ENCODE measurements at places on chromosomes 16 and 17.

- DNase-seq: no peak
Observed at GRCh38 chr17:29412780-29413565, 22.8 kb downstream of the TAOK1 start.

DNA sequence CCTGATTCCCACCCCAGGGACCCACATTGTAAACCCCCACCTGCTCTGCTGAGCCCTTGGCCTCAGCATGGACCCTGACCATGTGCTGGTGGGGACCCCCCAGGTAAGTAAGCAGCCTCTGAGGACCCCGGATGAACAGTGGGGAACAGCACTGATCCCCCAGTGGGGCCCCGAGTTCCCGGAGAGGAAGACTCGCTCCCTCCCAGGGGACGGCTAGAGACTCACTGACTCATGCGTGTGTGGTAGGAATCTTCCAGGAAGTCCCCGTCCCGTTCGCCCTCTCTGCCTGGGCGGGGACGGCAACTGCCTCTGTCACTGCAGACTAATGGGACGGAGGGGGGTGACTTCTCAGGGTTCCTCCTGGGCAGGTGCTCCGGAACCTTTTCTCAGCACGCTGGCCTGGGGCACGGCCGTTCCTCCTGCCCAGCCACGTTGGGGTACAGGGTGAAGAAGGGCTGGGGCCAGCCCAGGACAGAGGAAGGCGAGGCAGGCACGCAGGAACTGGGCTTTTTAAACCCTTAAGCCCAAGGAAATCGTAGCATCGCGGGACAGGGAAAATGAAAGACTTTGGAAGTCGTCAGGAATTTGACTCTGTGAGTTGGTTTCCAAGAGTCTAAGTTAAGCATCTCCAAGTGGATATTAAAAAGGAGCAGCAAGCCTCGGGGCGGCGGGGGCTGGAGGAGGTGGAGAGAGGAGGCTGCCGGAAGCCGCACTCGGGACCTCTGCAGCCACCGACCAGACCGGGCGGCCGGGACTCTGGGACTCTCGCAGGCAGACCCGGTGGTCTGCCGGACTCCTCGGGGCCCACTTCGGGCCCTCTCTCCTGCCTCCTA is 178.7 kb downstream of the SEC14L1 start:
- peak; percentile 56 for DNase-seq

- no peak for DNase-seq
Observed at GRCh38 chr16:11020792-11021551, 76.6 kb downstream of the CLEC16A start.

GRCh38 chr17:49635121-49635520 is 42.8 kb downstream of the SPOP start:
- no peak for DNase-seq

DNA sequence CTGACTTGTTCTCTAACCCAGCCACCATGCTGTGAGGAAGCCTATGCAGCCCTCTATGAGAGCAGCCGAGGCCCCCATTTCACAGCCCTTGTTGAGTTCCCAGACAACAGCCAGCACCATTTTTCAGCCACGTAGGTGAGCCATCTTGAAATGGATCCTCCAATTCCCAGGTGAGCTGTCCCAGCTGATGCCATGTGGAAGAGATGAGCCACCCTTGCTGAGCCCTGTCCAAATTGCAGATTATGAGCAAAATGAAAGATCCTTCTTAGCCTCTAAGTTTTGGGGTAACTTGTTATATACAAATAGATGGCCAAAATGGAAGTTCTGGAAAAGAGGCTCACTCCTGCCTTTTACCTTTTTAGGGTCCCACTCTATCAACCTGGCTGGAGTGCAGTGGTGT is 25.7 kb upstream of the TIMP2 start:
- no peak for DNase-seq

DNA sequence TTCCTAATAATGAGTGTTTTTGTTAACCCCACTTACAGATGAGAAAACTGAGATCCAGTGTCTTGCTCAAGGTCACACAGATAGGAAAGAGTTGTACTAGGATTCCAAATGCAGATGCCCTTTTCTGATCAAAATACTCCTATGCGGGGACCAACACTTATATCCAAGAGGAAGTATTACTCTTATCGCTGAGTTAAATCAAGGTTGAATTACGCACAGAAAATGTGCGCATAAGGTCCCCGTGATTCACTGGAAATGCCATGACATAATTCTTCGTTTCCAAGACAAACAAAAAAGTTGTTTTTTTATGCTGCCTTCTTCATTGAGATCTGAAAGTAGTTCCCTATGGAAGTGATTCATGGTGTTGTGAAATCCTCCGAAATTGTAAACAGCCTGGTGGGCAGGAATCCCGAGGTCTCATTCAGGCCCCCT is 463.8 kb upstream of the HSBP1 start:
- DNase-seq: no peak

- no peak for DNase-seq
Observed at GRCh38 chr16:24748242-24748641, 18.8 kb downstream of the TNRC6A start.

GRCh38 chr17:17527534-17527933 is 31.3 kb upstream of the RASD1 start:
- DNase-seq: no peak

DNA sequence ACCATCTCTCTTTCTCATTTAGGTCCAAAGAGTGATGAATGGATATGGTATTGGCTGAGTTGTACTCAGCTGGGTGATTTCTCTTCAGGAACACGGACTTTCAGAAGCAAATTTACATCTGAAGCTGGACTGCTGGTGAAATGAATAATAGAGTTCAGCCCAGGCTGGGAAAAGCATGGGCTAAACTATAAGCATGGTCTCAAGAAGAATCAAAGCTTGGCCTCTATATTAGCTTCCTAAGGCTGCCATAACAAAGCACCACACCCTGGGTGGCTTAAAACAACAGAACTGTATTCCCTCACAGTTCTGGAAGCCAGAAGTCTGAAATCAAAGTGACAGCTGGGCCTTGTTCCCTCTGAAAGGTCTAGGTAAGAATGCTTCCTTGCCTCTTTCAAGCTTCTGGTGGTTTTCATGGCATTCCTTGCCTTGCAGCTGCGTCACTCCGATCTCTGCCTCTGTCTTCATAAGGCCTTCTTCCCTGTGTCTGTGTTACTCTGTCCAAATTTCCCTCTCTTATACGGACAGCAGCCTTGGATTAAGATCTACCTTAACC is 89.8 kb upstream of the CES5A start:
- no peak for DNase-seq

- DNase-seq: no peak
Observed at GRCh38 chr17:56177361-56177760, 24.1 kb downstream of the ANKFN1 start.

DNA sequence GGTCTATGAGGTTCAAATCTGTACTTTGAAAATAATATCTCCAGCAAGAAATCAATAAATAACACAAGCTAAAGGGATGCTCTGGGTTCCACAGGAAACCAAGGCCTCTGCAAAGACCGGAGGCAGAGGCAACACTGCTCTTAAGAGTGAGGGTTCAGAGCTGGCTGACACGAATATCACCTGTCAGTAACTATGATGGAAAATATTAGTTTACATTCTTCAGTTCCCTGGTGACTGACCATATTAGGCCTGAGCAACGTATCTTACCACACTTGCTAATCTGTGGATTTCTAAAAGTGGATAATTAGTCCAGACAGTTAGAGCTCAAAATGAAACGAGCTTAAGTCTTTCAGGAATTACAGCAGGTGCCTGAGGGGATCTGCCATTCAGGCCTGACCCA is 459.3 kb downstream of the HS3ST3B1 start:
- no peak for DNase-seq

DNA sequence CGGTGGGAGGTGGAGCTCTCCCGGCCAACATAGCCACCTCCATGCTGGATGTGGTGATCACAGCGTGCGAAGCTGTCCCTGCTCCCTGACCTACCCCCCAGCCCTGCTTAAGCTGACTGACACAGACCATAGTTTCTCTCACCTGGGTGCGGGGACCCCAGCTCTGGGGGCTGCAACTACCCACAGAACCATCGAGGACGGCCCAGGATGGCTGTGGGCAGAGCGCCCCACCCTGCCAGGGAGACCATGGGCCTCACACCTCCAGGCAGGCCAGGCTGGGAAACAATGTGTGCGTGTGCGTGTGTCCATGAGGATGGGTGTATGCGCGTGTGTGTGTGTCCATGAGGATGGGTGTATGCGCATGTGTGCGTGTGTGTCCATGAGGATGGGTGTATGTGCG is 20.4 kb downstream of the BAHCC1 start:
- DNase-seq: no peak

Measured in activated T-cell treated with anti-CD3 and anti-CD28 coated beads for 4 hours (primary cell).